ENCODE measurements at places on chromosomes 4 and X.
A peak's percentile ranks its signal among the peaks of the same experiment; 100 is the strongest.

GRCh38 chrX:11967986-11968869, 170.0 kb upstream of the FRMPD4 start:
- no peaks in the 10 kb centered on the region for H3K27me3 ChIP-seq
- H3K27ac ChIP-seq, result peak overlapping the region; percentile 57
- no peaks in the 10 kb centered on the region for H3K36me3 ChIP-seq

DNA sequence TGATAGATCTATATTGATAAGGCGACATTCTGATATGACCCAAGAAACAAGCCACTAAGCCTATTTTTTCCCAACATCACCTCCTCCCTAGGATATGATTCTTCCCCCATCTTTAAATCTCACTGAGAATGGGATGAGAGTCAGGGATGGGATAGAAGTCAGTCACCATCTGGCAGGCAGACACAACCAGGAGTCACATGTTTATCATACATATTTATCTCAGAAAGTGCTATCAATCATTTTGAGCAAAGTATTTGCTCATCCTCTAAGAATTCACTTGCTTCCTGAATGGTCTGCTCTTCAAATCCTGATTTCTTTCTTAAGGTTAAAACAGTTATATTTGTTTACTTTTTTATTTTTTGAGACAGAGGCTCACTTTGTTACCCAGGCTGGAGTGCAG, 20.3 kb downstream of the DNAAF6 start:
- no peaks in the 10 kb centered on the region for H3K36me3 ChIP-seq
- no peak overlapping the region for H3K27ac ChIP-seq
- no peak overlapping the region for H3K4me3 ChIP-seq
- DNase-seq, result no peak
- H3K27me3 ChIP-seq, result no peaks in the 10 kb centered on the region

DNA sequence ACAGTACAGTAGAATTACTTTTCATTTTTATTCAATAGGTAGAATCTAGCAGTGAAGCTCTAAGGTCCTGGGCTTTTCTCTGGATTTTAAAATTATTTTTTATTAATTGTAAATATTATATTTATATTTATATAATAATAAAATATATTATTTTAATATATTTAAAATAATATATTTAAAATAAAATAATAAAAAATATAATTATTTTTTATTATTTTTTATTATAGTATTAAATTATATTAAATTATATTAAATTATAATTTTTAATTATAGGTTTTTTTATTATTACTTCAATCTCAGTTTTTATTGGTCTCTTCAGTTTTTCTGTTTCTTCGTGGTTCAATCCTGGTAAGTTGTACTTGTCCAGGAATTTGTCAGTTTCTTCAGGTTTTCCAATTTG, 49.7 kb upstream of the PABPC4L start:
- no peaks in the 10 kb centered on the region for H3K27me3 ChIP-seq
- DNase-seq, result no peak
- no peaks in the 10 kb centered on the region for H3K36me3 ChIP-seq

DNA sequence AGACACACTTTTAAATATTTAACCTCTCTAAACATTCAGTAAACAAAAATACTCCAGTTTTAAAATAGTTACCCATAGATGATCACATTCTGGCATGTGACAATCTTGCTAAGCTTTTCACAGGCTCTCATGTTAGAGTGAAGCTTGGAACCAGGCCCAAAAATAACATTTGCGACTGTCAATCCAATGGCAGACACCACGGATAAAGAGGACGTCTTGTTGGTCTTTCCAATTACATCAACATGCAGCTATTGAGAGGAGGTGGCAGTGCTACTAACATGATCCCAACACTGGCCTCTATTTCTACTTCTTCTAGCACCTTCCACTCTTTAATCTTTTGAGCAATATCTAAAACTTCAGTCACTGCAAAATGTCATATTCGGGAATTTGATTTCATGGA, 970.8 kb upstream of the TENM3 start:
- H3K4me3 ChIP-seq, result no peak overlapping the region
- H3K4me1 ChIP-seq, result no peaks in the 10 kb centered on the region
- no peak overlapping the region for H3K27ac ChIP-seq
- no peak for DNase-seq

- peaks cover 15% of the 10 kb centered on the region for H3K4me1 ChIP-seq
- H3K27me3 ChIP-seq, result no peaks in the 10 kb centered on the region
- DNase-seq, result peak; percentile 10
Measured at GRCh38 chr4:7171191-7171900, 21.0 kb upstream of the SORCS2 start.

All from Caco-2 (cell line).